ENCODE measurements at places on chromosomes 7 and 10.

- DNase-seq: no peak
These were observed 430.7 kb downstream of the PARD3 start for GRCh38 chr10:34384372-34384771.

GRCh38 chr7:25520017-25520416 is 291.7 kb upstream of the NPVF start:
- DNase-seq: no peak

GRCh38 chr7:143352531-143353002 is 9.9 kb downstream of the FAM131B start:
- DNase-seq: no peak

GRCh38 chr7:94655126-94655847 is 646 bp downstream of the SGCE start:
- no peak for DNase-seq

DNA sequence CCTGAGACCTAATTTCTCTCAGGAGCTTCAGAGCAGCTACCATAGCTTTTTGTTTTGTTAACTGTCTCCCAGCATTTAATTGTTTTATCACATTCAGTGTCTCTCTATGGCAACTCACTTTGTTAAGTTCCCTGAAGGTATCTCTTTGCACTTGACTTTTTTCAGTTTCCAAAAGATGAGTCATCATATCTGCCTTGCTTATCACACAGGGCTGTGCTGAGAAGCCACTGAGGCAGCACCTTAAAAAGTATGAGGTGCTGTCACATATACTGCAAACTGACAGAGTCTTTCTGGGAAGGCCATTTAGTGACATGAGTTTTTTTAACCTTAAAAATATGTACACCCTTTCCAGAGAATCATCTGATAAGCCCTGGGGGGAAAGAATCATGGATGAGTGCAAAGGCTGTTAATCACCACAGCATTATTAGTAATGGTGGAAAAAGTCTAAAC is 56.8 kb downstream of the PPP1R3C start:
- no peak for DNase-seq

- no peak for DNase-seq
These were observed 42.6 kb upstream of the FAM133B start for GRCh38 chr7:92632791-92633190.

DNA sequence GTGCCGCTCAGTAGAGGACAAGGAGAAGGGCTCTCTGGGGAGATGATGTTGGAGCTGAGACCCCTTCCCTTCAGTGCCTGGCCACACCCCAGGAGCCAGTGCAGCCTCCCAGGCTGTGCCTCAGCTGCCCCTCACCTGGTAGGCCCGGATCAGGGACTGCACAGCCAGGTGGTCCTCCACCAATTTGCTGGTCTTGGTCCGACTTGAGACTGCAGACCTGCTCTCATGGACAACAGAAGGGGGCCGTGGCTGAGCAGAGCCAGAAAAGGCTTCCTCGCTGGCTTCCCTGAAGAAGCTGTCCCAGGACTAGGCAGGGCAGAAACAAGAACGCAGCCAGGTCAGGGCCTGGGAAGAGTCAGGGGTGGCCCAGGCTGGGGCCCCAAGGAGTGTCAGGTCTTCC is 5.5 kb downstream of the OGDHL start:
- DNase-seq: no peak

DNA sequence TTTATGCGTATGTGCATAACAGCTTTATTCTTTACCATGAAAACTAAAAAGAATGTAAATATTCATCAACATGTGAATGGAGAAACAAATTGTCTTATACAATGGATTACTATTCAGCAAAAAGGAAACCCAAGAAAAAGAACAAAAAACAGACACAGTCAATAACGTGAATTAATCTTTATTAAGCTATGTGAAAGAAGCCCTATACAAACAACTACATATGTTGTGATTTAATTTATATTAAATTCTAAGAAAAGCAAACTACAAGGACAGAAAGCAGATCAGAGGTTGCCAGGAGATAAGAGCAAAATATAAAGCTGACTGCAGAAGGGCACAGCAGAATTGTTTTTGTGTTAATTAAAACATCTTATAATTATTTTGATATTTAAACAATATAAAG is 756.4 kb upstream of the MBL2 start:
- no peak for DNase-seq

DNA sequence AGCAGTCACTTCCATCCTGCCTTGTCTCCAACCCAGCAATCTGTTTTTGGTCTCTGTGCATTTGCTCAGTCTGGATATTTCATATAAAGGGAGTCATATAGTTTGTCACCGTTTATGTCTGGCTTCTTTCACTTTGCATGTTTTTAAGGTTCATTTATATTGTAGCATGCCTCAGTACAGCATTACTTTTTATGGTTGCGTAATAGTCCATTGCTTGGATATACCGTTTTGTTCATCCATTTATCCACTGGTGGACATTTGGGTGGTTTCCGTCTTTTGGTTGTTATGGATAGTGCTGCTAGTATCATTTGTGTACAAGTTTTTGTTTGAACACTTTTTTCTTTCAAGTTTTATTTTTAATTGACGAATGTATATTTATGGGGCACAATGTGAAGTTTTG is 18.2 kb downstream of the TBC1D12 start:
- DNase-seq: no peak

DNA sequence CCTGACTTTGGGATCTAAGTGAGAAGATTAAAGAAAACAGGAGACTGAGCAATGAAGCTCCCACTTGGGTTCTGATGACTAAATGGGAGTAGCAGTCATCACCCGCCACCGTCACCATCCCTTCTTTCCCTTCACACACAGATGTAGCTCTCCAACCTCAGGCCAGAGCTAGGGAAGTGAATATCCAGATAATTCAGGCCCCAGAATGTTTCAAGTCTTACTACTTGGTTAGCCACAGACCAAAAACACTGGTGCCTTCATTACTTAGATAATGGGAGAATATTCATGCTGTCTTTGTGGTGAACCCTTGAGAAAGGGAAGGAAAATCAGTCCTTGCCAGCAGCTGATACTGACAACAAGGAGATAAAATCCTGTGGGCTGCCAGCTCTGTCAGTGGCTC is 100.7 kb downstream of the OSBPL3 start:
- no peak for DNase-seq

DNA sequence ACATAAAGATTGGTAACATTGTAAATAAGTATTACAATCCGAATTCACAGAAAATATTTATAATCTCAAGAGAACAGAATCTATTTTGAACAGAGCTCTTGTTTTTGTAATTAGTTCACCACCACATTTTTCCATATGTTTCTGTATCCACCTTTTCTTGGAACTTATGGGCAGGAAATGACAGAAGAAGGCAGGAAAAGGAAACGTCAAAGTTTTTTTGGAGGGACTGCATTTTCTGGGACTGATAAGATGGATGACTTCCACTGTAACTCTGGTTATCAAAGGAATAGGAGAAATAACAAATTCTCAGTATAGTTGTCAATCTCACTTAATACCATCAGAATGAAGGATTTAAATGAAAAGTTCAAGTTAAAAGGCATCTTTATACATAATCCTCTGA is 75.1 kb upstream of the SMNDC1 start:
- DNase-seq: no peak

- DNase-seq: no peak
These were observed 44.5 kb downstream of the DIP2C start for GRCh38 chr10:644943-645334.

GRCh38 chr7:12738665-12739064 is 51.2 kb downstream of the ARL4A start:
- no peak for DNase-seq

DNA sequence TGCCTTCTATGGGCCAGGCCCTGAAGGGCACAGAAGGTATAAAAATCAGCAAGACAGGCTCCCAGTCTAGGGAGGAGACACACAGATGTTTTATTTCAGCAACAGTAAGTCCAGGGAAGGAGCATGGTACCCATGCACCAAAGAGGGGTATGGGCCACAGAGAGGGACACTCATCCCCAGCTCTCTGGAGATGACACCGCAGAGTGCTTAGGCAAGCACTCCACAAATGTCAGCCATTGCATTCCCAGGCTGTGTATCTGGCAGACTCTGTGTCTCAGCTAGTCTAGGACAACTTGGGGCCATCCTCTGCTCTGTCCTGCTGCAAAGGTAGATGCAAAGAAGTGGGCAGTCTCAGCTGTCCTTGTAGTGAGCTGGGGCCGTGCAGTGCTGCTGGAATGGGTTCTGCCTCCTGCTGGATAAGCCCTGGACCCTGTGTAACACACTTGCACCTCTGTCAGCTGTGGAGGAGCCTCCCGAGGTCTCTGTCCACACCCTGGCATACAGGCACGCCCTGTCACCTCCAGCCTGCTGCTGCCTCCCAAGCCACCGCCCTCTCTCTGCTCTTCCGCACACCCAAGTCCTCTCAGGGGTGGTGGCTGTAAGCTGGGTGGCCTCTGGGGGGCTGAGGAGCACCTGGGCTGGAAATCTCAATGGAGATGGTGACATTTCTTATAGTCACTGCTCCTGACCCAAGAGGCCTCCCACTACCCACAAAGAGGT is 57.6 kb downstream of the VOPP1 start:
- DNase-seq: no peak

GRCh38 chr10:77229704-77230103 is 407.9 kb downstream of the KCNMA1 start:
- DNase-seq: no peak

DNA sequence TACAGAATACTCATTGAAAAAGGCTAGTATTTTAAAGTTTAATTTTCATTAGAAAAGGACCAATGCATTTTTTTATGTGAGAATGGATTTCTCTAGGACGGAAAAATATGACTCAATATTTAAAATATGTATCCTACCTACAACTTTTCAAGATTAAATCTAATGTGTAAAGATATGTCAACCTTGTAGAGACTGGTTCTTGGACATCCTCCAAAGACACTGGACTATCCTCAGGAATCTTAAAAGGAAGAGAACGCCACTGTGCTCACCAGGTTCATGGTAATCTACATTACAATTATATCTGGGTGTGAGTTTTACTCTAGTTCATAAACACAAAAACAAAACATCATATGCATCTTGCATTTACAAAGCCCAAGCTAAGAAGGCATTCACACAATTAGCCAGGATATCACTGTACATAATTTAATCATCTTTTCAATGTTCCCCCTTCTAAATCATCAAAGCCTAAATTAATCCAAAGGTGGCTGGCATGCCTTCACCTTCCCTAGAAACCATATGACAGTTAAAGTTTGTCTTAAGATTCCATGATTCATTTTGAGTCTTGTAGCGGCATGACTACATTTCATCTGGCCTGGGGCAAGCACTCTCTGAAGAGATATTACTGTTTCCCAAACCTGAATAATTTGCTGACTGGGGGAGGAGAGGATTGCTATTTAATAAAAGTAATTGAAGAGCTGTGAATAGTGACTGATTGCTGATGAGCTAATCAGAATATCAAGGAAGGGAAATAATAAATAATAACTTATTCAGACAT is 12.0 kb downstream of the SGCE start:
- no peak for DNase-seq

DNA sequence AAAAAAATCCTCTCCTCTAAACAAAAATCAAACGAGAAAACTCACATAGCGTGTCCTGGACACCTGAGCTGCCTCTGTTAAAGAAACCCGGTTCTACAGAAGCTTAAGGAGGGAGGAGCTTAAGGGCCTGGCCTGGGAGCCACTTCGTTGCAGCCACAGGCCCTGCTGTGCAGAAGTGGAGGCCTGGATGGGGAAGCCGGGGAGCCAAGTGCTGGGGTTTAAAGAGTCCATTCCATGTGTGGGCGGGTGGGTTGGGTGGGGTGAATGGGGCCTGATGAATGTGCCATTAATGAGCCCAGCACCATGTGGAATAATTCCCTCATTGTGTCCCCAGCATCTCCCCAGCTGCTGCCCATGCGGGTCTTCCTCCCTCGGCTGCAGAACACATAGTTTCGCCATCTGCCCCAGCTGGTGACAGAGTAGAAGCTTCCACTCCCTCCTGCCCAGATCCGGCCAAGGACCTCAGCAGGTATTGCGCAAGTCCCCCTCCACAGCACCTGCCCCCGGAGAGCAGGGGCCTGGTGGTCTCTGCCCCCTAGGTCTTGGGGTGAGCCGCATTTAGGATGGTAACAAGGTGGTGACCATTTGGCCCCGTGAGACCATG is 127.8 kb upstream of the BTBD16 start:
- no peak for DNase-seq

GRCh38 chr10:91909117-91909677 is at the start of gene FGFBP3:
Gene FGFBP3 (minus strand): TSS chr10:91909486. CDS start chr10:91908969, 517 bp downstream.
- DNase-seq: no peak

- no peak for DNase-seq
These were observed 117.1 kb downstream of the ZMIZ1 start for GRCh38 chr10:79185796-79186374.

GRCh38 chr7:24866004-24866615 is 108.8 kb upstream of the GSDME start:
- DNase-seq: no peak
